NAMALWA (cell line): ENCODE measurements at places on chromosomes 16 and 17.
A peak's percentile ranks its signal among the peaks of the same experiment; 100 is the strongest.

DNA sequence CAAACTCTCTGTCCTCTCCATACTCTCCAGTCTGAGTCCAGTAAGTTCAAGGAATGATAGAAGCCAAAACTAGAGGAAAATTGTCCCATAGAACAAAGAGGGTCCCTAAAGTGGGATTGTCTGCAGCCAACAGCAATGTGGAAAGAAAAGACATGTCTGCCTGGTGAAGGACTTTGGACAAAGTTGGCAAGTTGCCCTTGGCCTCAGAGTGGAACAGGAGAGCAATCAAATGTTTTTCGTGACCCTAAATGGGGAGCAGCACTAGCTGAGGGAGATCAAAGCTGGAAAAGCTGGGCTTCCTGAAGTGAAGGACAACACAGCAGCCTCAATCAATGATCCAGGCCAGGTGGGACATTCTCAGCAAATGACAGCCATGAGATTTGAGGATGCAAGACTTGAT is 183.5 kb downstream of the CHD9NB start:
- no peak for DNase-seq

- peak; percentile 100 for DNase-seq
Measured at GRCh38 chr16:29877266-29877961, 14.4 kb upstream of the CDIPT start.

DNA sequence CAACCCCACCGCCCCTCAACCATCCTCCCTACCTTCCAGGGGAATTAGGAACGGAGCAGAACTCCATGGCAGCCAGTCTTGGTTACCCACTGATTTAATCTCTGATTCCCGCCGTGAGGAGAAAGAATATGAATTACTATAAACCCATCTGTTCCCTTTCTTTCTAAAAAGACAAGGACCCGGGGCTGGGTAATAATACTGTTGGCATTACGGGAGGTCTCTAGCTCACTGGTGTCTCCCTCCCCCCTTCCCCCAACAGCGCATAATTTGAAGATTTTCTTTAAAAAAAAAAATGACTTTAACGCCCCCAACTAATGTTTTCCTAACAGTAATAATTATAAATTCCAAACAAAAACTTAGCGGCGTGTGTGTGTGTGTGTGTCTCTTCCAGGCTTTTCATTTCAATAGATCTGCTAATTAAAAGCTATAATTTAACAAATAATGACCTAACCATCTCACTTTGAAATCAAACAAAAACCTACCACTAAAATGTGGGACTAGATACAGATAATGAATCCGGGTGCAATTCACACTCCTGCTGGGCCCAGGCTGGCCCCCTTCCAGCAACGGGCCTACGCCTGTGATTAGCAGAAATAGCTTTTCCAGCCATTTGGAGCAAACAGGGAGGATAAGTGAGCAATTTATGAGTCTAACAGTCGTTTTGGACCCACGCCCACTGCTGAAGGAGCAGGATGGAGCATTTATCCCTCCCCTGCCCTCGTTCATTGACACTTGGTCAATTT is 18.2 kb upstream of the BHLHA9 start:
- no peak for DNase-seq

- no peak for DNase-seq
Measured at GRCh38 chr16:25198021-25198420, 18.7 kb upstream of the AQP8 start.

GRCh38 chr16:86392436-86393152 is 117.7 kb upstream of the FOXF1 start:
- DNase-seq = no peak

DNA sequence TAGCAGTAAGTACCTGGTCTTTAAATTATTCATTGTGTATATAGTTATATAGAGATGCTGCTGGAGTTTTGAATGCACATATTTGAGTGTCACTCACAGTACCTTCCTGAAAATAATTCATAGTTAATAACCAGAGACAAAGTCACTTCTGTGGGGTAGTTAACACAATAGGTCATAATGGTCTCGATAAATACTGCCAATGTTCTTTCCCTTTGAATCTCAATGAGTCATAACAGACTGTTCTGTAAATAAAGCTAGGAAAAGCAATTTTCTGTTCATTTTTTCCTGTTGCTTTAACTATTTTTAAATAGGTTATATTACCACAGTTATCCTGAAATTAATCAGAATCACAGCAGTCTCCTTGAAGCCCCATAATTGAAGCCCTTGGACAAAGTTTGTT is 87.2 kb downstream of the MAP2K4 start:
- DNase-seq = no peak

- DNase-seq = no peak
Measured at GRCh38 chr17:34798581-34798980, 162.7 kb downstream of the CCT6B start.

GRCh38 chr17:68288804-68289203 is 2.1 kb downstream of the SLC16A6 start:
- peak; percentile 84 for DNase-seq

DNA sequence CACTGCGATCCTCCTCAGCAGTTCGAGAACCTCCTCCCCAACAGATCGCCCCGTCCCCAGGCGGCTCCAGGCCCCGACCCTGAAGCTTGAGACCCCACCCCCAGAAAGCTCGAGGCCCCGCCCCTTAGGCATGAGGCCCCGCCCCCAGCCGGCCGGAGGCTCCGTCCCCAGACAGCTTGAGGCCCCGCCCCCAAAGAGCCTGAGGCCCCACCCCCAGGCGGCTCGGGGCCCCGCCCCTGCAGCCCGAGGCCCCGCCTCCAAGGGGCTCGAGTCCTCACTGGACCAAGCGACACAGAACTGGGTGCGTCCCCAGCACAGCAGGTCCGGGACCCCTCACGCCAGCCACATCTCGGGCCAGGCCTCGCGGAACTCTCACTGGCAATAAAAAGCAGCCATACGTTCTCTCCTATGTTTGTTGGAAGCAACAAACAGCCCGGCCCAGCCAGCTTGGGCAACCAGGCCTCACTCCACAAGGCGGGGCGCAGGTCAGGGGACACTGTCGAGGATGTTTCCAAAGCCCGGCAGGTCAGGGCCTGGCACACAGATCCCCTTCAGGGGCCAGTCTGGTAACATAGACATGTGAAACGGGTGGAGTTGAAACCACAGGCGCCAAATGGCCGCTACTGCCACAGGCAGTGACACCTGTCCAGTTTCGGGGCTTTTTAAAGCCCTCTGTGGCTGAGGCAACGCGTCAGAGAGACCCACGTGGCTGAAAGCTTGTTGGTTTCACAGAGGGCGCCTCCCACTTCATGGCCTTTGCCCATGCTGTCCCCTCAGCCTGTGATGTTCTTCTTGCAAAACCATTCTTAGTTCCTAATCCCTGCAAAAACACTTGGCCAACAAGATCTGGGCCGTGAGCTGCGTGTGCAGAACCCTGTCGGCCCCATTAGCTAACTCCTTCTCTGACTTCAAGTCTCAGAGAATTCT is 224.2 kb downstream of the PARN start:
- DNase-seq = peak; percentile 76

DNA sequence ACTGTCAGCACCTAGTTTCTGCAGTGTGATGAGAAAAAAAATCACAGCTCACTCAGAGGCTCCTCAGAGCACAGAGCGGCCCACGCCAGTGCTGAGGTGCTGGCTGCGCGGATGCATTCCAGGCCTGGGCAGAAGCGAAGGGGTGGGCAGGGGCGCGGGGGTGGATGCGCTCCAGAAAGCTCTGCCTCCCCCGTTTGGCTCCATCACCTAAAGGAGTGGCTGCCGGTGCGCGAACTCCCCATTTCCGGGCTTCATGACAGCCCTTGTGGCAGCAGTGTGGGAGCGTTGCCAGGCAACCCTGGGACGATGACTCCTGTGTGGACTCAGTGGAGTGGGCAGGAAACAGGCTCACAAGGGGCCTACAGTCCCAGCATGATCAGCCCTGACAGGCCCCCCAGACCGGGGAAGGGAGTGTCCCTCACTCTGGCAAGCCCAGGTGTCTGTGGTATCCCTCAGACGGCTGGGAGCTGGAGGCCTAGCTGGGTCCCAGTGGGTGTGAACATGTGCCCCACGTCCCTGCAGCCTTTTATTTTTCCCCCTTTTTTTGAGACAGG is 32.8 kb upstream of the NUDT16L1 start:
- no peak for DNase-seq

DNA sequence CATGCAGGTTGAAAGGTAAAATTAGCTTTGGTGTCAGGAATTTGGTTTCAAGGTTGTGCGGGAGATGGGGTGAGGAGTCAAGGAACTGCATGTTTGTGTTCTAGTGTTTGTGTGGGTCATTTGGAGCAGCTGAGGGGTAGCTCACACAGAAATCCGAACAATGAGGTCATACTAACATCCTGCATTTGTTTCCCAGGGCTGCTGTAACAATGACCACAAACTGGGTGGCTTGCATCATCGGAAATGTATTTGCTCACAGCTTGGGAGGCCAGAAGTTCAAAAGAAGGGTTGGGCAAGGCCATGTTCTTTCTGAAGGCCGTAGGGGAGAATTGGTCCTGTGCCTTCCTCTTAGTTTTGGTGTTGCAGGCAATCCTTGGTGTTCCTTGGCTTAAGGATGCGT is 287.4 kb downstream of the HAPSTR1 start:
- DNase-seq = no peak

GRCh38 chr16:56349086-56349415 is 76.3 kb downstream of the AMFR start:
- DNase-seq = no peak

- DNase-seq = peak; percentile 78
Measured at GRCh38 chr16:1414532-1415260, at the start of gene UNKL. Gene UNKL (minus strand): TSS chr16:1414704. CDS start chr16:1414691, 13 bp downstream.

DNA sequence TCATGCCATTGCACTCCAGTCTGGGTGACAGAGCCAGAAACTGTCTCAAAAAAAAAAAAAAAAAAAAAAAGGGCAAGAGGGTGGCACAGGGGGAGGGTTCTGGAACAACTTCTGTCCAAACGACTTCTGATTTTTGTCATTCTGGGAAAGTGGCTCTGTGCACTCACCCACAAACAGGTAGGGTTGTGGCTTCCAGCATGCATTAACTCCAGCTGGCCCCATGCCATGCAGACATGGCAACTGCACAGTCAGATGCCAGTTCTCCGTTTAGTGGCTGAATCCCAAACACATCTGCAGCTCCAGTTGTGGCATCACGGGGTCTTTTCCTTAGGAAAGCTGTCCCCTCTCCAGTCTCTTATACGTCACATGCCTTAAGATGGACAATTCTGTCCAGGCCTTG is 30.3 kb downstream of the B4GALNT2 start:
- no peak for DNase-seq

DNA sequence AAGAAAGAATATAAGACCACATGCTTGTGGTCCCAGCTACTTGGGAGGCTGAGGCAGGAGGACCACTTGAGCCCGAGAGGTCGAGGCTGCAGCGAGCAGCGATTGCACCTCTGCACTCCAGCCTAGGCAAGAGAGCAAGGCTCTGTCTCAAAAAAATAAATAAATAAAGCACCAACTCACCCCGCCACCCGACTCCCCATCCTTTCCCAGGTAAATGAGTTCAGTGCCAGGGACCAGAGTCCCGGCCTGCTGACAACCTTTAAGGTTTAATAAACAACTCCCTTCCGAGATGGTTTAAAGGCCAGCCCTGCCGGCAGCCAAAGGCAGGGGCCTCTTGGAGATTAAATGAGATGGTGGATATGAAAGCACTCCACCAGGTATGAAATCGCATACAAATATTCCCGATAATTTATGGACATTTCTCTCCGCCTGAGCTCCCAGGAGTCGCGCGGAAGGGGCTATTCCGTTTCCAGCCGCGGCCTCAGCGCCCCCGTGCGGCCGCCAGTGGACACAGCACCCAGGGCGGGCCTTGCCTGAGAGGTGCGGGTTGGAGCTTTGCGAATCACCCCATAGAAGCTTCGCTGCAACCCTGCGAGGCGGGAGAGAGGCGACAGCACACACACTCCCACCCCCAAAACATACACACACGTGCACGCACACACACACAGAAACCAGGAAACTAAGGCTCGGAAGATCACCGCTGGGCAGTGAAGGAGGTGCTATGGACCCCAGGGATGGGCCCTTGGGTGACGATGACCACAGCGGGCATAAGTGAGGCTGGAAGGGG is 4.0 kb upstream of the RPL38 start:
- DNase-seq = peak; percentile 53

DNA sequence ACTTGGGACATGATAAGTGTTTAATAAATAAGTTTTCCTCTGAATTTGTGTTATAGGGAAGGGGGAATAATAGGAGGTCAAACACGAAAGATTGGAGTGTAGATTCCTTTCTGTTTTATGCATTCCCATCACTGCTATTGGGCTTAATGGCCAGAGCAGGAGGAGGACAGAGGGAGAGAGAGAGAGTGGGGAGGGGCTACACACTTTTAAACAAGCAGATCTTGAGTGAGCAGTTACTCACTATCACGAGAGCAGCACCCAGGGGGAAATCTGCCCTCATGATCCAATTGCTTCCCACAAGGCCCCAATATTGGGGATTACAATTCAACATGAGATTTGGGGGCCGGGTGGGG is 505.0 kb downstream of the GRIN2A start:
- no peak for DNase-seq

DNA sequence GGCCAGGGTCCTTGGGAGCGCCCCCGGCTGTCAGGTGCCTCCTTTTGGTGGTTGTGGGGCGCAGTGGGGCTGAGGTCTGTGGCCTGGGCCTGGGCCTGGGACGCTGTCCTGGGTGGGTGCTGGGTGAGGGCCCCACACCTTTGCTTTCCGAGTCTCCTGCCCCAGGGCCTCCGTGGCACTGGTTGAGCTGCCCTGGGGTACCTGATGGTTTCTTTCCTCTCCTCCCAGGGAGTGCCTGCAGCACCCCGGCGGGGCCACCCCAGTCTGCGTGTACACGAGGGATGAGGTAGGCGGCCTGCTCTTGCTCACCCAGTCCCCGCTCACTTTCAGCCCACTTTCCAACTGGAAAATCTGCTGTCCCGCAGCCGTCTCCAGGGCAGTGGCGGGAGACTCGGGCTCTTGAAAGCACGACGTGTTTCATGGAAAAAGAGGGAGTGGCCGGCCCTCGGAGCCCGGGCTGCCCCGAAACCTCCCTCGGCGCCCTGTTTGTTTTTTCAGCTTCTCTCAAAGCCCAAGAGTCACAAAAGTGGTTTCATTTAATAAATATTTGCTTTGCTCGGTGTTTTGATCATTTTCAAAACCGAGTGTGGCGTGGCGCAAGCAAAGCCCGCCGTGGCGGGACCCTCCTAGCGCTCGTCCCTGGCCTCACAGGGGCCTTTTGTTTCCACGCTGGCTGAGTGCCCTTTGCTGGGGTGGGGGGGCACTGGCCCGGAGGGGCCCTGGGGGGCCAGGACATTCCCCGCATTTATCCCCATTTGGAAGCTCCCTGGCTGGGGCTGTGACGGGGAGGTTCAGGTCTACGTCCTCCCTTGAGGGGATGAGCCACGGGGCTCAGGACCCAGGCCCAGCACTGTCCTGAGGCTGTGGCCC is 17.4 kb downstream of the ASPSCR1 start:
- no peak for DNase-seq

GRCh38 chr16:20941636-20941926 is 41.0 kb downstream of the LYRM1 start:
- no peak for DNase-seq

DNA sequence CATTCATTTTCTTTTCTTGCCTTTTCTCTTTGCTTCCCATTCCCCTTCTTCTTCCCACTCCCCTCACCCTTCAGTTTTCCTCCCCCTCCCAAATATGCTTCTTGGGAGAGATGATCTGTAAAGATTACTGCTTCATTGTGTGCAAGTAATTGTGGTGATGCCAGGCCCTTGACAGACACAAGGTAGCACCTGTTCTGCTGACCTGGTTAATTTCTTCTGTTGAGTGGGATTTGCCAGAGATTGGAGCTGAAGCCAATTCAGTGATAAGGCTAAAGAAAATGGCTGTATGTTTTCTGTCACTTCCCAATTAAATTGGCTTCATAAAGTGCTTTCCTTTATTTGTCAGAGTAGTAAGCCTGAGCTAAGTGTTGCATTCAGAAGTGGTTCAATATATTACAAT is 44.5 kb downstream of the AATF start:
- no peak for DNase-seq

- no peak for DNase-seq
Measured at GRCh38 chr16:83733301-83733700, 74.5 kb upstream of the HSBP1 start.
